ENCODE measurements at places on chromosomes 6 and 20.

- no peak for DNase-seq
Measured at GRCh38 chr20:22626496-22626895, 42.1 kb upstream of the FOXA2 start.

GRCh38 chr6:80437221-80437620 is 330.8 kb downstream of the BCKDHB start:
- no peak for DNase-seq

DNA sequence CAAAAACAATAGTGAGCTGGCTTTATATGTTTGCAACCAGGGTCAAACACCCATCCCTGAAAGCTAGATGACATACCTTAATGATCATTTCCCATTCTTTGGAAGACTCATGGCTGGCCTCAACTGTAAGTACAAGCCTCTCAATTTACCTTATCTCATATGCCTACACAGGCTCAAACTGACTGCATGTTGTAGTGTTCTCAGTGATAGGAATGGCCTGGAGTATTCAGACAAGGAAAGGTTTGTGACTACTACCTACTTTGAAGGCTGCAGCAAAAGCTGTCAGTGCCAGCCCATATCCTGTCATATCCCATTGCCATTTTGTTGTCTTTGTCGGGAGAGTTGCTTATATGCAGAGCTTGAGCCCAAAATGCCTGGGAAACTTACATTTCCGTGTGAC is 205.2 kb upstream of the MOCS1 start:
- DNase-seq = no peak

- no peak for DNase-seq
Measured at GRCh38 chr20:6698056-6698455, 69.4 kb upstream of the BMP2 start.

- DNase-seq = no peak
Measured at GRCh38 chr6:149201068-149201655, 116.3 kb upstream of the TAB2 start.

- DNase-seq = no peak
Measured at GRCh38 chr20:33769043-33769442, 37.2 kb downstream of the ZNF341 start.

- DNase-seq = no peak
Measured at GRCh38 chr20:57223648-57224489, 42.6 kb downstream of the BMP7 start.

DNA sequence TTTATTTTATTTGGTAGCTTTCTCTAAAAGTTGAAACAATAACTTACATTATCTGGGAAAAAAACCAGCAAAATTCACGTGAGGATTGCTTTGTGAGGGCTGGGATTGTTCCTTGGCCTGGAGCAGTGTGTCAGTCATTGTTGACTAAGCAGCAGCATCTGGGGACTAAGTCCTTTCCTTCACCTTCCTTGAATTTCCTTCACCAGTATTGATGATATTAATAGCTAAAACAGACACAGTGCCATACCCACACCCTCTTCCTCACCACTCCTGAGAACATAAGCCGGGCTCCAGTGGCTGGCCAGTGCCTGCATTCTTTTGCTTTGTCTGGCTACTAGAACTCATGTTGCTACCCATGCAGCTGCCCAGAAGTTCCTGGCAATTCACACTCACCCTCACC is 23.7 kb downstream of the PLCB1 start:
- no peak for DNase-seq

- DNase-seq = no peak
Measured at GRCh38 chr20:44616604-44616964, 34.2 kb downstream of the PKIG start.

- no peak for DNase-seq
Measured at GRCh38 chr6:115945306-115945705, 115.4 kb downstream of the FRK start.

GRCh38 chr6:129710450-129711270 is 683 bp upstream of the ARHGAP18 start:
- no peak for DNase-seq

DNA sequence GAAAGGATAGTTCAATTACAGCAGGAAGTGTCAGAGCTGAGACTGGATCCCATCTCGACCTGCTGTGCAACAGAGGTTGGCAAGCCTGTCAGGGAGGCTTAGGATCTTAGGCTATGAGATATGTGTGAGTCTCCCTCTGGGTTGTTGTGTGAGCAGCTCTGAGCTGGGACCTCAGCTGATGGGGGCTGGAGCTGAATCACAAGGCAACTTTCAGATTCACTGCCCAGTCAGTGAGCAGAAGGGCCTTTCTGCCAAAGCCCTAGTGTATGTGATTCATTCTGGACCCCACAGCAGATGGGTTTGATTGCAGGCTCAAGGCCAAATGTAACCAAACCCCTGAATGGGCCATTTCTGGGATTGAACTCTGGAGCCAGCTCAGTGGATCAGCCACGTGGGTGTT is 4.5 kb downstream of the PI3 start:
- DNase-seq = no peak

GRCh38 chr6:104699593-104700329 is 160.0 kb downstream of the HACE1 start:
- DNase-seq = no peak

GRCh38 chr6:156774863-156775405 is 2.2 kb upstream of the ARID1B start:
- no peak for DNase-seq

DNA sequence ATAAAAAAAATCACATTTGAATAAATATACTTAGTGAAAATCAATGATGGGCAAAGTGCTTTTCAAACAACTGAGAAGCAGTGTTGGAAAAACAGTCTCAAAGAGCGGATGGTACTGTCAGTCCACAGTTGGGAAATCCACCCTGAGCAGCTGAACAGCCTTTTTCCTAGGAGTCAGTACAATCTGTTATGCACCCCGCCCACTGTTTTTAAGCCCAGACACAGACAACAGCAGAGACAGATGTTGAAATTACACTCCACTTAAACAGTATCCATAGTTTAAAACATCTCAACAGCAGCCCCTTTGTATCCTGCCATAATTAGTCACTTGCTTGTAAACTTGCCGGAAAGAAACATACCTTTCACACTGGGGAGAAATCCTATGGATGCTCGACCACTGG is 372 bp downstream of the KIAA0408 start:
- DNase-seq = no peak

DNA sequence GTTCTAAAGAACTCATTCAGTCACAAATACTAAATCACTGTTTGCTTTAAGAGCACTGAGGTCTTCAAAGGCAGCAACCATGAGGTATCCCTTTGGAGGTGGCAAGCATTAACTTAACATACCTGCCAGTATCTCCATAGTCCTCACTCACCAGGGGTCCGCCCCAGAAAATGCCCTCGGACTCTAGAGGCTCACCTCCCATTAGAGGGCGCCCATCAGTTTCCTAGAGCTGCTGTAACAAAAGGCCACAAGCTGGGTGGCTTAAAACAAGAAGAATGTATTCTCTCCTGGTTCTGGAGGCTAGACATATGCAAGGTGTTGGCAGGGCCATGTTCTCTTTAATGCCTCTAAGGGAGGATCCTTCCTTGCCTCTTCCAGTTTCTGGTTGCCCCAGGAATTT is 12.0 kb upstream of the RNGTT start:
- DNase-seq = no peak

GRCh38 chr6:96907498-96907897 is 9.8 kb upstream of the NDUFAF4 start:
- DNase-seq = peak; percentile 76

DNA sequence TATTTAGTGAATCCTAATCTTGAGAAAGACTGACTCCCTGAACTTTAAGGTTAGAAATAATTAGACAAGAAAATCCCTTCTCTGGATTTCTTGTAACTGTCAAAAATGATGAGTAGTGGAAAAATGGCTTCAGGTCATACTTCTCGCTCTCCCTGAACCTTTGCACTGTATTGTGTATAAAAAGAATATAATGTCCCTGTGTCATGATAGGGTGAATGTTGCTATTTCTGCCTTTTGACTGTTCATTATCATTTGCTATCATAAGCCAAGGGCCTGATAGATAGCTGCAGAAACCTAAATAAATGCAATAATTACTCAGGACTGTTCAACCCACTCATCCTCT is 39.3 kb downstream of the ALDH8A1 start:
- no peak for DNase-seq

- no peak for DNase-seq
Measured at GRCh38 chr6:154689493-154690255, 43.5 kb upstream of the SCAF8 start.

DNA sequence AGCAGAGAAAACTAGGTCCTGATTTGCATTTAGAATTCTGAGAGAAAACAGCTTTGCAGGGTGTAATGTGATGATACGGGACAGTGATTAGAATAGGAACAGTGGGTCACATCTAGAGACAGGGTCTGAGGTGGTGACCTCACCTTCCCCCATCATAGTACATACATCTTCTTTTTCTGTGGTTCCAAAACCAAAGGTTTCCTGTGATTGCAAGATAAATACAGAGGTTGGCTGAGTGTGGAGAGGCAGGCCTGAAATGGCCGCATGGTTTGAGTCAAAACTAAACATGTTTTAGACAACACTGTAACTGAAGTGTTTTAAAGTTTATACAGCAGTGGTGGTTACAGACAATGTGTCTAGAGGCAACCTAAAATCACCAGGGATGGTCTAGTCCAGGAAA is 10.4 kb upstream of the NT5DC1 start:
- peak; percentile 87 for DNase-seq

- no peak for DNase-seq
Measured at GRCh38 chr6:116994447-116994846, 117.4 kb downstream of the RFX6 start.

DNA sequence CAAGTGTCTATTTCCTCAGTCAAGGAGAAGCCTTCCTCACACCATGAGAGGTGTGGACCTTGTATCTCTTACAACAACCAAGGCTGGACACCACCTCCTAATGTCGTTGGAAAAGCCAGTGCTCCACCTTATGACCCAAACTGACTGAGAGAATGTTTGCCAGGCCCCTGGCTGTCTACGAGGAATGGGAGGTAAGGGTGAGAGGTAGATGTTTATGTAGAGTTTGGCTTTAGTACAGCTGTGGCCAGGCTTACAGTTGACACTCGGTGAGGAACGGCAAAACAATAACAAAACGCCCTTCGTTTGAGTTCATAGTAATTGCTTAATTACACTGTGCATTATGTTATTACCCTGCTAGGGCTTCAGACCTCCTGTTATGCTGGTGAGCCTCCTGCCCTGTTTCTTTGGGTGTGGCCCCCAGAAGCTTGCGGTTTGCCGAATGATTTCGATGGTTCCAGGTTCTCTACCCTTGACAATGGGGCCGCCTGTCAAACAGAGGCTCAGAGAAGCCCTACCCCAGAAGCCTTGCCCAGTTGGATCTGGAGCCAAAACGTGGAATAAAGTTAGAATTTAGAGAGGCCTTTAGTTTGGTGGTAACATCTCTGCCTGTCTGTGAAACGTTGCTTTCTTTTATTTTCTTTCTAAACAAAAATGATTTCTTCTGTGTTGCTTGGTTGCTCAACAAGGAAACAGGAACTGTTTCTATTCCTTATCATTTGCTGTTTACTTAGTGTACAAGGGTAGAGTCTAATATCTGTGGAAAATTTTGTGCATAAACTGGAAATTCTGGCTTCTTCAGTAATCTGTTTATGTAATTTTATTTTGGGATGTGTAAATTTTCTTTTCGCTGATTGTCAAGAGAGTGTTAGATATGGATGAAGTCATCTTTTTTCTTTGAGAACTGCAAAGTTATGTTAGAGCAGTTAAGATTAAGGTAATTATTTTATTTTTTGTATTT is 60.4 kb upstream of the FOXQ1 start:
- no peak for DNase-seq

DNA sequence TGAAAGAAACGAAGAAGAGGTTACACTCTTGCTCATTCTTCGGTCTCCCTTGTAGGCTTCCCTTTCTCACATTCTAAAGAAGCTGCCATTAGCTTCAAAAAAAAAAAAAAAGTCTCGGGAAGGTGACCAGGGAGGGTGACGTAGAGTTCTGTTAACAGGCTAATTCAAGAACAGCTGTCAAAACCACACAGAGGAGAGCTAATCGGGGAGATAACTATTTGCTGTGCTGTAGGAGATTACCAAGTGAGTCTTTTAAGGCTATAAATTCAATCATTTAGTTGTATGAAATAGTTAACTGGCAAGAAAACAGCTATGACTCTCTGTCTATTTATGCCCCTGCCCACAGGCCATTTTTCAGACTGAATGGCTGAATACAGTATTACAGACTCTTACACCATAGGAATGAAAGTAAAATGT is 256.8 kb downstream of the SYNE1 start:
- DNase-seq = no peak

DNA sequence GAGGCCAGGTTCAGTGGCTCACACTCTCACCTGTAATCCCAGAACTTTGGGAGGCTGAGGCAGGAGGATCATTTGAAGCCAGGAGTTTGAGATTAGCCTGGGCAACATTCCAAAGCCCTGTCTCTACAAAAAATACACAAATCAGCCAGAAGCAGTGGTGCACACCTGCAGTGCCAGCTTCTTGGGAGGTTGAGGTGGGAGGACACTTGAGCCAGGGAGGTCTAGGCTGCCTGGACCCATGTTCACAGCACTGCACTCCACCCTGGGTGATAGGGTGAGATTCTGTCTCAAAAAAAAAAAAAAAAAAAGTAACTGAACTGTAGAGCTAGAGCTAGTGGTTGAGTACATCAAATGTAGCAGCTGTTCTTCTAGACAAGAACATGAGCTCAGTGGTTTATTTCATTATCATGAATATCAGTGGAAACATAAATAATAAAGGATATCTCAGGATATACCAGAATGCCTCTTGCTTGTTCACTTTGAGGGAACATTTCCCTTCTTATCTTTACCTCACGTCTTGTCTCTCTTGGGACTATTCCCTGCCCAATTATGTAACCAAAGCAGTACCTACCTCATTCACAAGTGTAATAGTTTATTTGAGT is 17.6 kb downstream of the NANP start:
- DNase-seq = no peak

- DNase-seq = no peak
Measured at GRCh38 chr20:33095249-33095648, 15.8 kb downstream of the BPIFB4 start.

DNA sequence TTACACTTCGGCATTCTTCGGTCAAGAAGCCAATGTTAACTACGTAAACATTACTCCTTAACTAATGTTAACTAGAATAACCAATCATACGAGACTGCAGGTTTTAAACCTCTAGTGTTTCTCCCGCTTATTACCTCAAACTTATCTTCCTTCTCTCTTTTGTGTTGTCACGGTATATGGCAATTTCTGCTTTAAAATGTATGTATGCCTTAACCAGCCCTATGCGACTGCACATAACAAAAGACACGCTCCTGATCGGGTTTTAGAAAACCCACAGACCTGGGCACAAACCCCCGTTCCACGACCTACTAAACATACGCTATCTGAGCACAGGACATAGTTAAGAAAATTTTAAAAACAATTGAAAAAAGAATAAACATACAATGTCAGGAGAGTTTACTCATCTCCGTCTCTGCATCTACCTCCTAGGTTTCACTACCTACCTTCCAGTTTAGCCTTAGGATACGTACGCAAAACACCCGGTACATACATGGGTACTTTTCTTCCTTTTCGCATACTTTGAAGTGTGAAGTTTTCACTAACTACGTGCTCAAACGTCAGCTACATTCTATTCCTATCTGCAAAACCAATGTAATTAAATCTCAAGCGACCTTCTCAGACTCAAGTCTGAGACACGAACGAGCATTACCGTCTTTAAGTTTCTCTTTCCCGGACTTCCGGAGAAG is 1.1 kb downstream of the CD164 start:
- no peak for DNase-seq

Measured in GM12865 (cell line).